Common myeloid progenitor, CD34-positive (primary cell): ENCODE measurements at places on chromosomes 2 and 18.

- no peak for DNase-seq
These were observed 72.1 kb downstream of the KLHL29 start for GRCh38 chr2:23456881-23457760.

GRCh38 chr2:128835342-128835855, 516.7 kb upstream of the HS6ST1 start:
- DNase-seq: no peak

GRCh38 chr18:8041526-8042111, 474.5 kb downstream of the PTPRM start:
- no peak for DNase-seq

GRCh38 chr2:171163261-171163660, 2.6 kb upstream of the TLK1 start:
- peak; percentile 69 for DNase-seq

DNA sequence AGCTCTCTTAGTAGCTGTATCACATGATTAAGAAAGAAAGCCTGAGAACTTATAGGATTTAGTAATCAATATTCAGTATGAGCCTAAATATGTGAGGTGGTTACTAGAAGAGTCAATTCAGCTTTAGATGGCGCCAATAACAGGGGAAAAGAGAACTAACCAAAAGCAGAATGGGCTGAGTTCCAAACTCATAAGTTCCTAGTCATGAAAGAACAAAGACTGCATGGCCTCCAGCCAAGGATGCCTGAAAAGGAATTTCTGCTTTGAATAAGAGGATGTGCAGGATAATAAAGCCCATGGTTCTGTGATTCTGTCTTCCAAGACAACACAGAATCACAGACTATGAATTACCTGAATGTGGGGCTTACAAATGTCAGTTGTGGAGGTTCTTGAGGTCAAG, 196.5 kb downstream of the SATB2 start:
- DNase-seq: no peak

DNA sequence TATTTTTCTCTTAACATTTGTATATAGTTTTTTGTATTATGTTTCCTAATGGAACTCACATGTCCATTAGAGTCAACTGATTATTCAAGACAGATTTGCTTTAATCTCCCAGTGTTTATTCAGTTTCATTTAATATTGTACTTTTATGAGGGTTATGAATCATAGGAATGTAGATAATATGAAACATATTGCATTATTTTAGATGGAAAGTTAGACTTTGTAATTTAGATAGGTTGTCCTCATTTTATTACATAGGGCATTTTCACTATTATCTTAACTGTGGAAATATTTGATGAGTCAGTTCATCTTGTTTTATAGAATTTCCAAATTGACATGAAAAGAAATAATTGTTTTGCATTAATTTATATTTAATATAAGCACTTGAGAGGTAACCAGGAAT, 240.8 kb downstream of the PLCL1 start:
- no peak for DNase-seq

DNA sequence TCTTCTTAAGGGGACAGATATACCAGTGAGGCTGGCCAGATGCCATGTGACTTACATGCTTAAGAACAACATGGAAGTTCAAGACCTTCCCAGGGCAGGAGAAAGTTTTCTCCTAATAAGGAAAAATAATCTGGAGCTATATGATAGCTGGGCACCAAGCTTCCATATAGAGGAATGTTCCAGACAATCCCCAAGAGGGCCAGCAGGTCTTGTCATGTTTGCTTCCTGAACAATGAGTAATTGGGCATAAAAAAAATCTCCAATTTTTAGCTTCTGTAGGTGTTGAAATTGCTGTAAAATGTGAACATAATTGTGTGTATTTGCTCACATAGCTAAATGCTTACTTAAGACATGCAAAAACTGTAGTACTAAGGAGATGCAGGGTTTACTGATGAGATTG, 809.5 kb upstream of the PIK3C3 start:
- no peak for DNase-seq

- DNase-seq: no peak
These were observed 37.9 kb downstream of the KCNIP3 start for GRCh38 chr2:95334916-95335641.

GRCh38 chr18:8769509-8770095, 64.2 kb downstream of the MTCL1 start:
- DNase-seq: no peak

GRCh38 chr18:62998443-62998842, 283.1 kb downstream of the PHLPP1 start:
- no peak for DNase-seq

GRCh38 chr2:160576054-160576499, 82.5 kb upstream of the RBMS1 start:
- DNase-seq: no peak

DNA sequence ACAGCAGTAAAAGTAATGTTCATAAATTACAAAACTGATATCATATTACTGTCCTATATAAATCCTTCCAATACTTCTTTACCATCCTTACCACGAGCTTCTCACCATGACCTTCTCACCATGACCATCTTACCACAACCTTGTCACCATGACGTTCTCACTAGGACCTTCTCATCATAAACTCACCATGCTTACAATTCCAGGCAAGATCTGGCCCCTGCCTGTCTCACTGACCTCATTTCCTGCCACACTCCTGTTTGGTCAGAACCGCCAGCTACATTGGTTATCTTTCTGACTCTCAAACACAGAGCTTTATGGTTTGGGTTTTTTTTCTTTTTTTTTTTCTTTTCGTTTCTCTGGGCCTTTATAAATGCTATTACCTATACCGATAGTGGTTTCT, 827.6 kb downstream of the RNF144A start:
- no peak for DNase-seq

- peak; percentile 45 for DNase-seq
These were observed 7.9 kb downstream of the AGPS start for GRCh38 chr2:177400337-177400923.

DNA sequence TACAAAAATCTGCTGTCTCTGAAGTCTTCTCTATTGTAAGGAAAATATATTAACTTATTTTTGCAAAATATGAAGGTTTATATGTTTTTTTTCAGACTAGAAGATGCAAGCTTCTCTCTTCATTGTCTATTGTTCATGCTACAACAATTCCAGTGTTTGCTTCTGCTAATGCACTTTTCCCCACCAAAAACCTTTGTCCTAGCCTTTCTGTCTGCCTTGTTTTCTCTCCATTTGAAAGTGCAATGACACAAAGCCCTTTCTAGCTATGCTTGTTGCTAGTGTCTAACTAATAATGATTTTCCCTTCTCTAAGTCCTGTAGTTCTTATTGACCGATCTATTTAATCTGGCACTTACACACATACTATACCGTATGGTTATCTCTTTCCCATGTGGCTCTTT, 369.5 kb upstream of the CELF4 start:
- DNase-seq: no peak

DNA sequence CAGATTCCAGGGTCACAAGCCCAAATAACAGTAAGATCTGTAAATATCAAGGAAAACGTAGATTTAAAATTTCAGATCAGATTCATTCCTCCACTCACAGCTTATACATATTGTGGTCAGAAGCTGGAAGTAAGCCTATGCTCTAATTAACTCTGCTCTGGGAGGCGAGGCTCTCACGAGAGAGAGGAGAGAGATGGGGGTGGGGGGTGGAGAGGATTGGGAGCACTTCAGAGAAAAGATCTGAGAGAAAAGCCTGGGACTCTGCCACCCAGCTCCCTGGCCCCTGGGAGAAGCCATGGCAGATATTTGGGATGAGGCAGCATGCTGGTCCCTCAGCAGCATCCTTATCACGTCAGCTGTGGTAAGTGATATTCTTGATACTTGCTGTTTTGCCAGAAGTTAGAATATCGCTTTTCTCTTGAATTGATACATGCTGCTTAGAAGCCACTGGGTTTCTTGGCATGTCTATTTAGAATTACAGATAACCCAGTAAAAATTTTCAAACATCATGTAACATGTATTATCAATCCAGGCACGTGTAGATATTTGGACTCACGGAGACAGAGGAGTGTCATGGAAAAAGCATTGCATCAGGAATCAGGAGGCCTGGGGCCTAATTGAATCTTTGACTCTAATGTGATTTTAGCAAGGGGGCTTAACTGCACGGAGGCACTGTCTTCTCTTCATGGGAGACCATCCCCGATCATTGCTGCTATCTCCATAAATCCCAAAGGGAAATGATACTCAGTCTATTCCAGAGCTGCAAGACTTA, 265.4 kb downstream of the HRH4 start:
- DNase-seq: no peak

DNA sequence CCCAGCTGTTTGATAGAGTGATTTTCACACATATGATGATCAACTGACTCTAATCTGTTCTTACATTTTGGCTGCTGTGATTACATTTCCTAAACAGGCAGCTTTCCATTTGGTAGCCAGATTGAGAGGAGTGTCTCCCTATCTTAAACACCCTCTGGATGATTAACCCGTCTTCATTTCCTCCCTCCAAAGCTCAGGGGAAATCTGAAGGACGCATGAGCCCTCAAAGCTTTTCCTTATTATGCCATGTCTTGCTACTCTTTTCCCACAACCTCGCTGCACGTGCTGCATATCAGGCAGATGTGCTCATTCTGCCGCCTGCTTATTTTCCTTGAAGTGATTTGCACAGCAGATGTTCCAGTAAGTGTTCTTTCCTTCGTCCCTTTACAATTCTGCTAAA, 837.4 kb downstream of the LRRTM4 start:
- DNase-seq: no peak

DNA sequence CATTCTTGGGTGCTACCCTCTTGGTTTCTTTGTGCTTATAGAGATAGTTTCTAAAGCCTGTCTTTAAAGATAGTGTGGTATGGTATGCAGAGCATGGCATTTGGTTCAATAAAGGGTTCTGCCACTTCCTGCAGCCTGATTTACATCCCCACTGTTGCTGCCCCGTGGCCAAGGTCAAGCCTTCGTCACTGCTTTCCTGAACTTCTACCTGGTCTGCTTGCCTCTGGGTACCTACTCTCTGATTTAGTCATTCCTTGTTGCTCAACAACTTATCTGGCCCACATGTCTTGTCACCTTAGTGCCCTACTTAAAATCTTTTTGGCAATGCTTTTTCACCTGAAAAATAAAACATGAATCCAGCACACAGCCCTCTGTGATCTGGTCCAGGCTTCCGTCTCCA, 352.9 kb downstream of the LPIN1 start:
- DNase-seq: no peak

DNA sequence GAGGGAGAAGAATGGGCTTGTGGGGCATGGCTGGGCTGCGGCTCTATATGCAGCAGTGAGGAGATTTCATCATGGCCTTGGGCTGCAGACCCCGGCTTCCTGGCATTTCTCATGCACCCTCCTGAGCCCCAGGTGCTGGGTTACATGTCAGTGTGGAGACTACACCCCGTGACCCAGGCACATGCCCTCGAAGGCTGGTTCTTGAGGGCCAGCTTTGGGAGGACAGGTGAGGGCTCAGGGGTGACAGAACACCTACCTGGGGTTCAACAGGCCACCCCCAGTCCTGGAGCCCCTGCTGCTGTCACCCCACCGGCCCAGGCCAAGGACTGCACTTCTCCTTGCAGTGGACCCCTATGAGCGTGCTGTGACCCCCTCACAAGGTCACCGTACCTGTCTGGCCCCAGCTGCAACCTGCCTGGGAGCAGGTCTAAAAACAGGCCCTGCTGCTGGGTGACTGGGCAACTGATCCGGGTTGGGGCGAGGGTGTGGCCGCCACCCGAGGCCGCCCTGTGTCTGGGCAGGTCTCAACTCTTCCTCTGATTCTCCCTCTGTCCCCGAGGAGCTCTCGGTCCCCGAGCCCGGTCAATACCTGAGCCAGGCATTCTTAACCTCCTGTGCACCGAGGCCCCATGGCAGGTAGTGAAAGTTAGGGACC, 94.8 kb upstream of the OTOS start:
- no peak for DNase-seq
